ENCODE measurements at places on chromosomes 1 and 21.

GRCh38 chr1:31549809-31550620 is 26.3 kb upstream of the TINAGL1 start:
- DNase-seq: no peak

GRCh38 chr21:30839304-30839703 is 9.7 kb upstream of the KRTAP7-1 start:
- no peak for DNase-seq

GRCh38 chr1:40645118-40645680 is 20.3 kb downstream of the RIMS3 start:
- peak; percentile 21 for DNase-seq

DNA sequence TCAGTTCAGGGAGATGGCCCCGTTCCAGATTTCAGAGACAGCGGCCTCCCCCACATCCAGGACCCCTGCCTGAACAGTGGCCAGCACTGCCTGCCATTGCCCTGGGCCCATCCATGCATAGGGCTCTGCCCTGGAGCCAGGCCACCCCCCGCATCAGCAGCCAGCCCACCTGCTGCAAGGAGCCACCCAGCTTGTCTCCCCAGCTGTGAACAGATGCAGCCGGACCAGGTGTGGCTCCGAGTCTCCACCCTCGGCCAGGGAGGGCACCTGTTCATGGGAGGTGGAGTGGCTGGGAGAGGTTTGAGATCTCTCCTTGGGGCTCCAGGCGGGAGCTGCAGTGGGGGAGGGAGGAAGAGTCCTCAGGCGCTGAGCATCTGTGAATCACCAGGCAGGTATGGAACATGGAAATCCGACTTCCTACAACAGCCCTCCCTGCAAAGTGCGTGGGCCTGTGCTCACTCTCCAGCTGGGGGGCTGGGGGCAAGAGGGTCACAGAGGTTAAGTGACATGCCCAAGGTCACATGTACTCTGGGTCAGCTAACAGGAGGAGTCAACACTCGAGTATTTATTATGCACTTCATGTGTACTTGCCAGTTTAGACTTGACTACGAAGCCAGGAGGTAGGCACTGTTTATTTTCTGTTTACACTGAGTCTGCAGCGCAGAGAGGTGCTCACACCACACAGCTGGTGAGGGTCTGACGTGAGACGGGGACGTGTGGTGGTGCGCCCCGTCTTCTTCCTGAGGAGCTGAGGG is 4.8 kb upstream of the HES5 start:
- DNase-seq: no peak

GRCh38 chr21:32777269-32777668 is 5.7 kb upstream of the PAXBP1 start:
- DNase-seq: no peak

DNA sequence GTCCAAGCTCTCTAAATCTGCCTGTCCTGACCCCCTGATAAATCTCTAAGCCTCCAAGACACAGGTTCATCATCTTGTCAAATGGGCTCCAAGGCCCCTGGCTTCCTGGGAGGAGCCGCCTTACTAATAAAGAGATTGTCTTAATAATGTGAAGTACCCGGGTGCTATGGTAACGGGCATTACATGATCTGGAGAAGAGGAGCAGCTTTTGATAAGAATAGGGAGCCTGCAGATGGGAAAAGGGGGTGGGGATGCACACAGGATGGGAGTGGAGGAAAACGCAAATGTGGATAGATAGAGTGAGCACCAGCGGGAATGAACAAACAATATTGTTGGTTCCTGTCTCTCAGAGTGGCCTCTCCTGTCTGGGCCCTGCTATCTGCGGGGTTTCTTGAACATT is 11.9 kb upstream of the RXRG start:
- no peak for DNase-seq

DNA sequence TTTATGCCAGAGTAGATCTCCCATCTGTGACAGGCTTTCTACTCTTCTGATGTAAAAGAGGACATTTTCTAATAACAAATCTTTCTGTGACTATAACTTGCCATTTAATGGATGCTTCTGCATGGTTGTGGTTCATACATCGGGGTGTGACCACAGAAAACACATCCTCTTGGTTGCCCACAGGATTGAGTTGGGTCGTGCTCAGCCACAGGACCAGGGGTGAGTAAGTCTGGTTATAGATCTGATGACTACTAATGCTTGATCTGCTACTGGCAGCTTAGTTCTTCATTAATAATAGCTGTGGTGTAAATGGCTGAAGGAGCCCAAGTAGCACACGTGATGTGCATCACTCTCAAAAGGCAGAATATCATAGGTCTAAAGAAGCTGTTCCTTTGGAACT is 328.2 kb downstream of the RWDD3 start:
- no peak for DNase-seq

DNA sequence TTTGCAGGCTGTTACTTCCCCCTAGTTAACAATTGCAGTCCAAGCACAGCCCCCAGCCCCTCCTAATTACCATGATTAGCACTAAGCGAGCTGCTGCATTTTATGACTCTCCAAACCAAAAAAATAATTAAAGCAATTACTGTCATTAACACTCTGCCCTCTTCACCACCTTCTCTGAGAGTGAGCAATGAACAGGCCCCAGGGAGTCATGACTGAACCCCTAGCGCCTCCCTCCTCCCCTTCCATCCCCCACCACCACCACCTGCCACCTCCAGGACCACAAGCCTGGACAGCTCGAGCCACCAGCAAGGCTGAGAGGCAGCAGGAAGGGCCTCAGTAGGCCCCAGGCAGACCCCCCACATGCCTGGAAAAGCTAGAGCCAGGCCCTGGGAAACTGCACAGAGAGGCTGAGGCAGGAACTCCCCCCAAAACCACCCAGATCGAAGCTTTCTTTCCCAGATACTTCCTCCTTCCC is 35.5 kb upstream of the ZC3H12A start:
- no peak for DNase-seq

DNA sequence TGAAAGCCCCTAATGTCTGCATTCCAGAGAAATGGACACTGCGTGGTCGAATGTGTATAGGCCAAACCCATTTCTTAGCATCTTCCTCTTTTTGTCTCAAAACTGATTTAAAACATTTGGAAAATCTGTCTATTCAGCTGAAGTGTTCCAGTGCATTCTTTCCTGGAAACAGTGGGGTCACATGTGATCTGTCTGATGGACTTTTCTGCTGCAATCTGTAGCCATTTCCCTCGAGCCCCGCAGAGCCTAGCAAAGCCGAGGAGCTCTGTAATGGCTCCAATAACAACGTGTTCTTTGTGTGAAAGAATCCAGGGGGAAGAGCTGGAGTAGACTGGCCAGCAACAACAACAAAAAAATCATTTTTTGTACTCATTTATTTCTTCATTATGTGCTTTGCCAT is 329.3 kb downstream of the BARHL2 start:
- no peak for DNase-seq

All from hematopoietic multipotent progenitor cell treated with erythropoietin and hydrocortisone succinate and interleukin-3 and kit ligand, for 15 days (in vitro differentiated cells).